ENCODE measurements at places on chromosomes 7 and 10.
A peak's percentile ranks its signal among the peaks of the same experiment; 100 is the strongest.

DNA sequence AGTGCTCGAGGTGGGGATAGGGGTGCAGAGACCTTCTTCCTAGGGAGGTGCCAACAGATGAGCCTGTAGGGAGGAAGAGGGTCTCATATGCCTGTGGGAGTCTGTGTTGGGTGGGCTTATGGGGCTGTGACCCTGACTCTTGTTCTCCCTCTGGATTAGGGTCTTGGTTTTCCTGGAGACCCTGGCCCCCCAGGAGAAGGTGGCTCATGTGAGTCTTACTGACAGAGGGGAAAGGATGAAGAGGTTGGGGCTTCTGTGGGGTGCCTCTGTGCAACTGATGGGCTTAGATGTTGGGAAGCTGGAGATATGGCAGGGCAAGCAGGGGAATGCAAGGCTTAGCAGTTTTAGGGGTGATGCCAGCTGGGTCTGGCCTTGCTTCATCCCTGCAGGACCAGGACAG lies 20.2 kb upstream of the VOPP1 start:
- DNase-seq = no peak

GRCh38 chr10:133474027-133474426 lies 20.3 kb downstream of the SCART1 start:
- DNase-seq = no peak

- no peak for DNase-seq
Observed at GRCh38 chr7:54477083-54477482, 65.1 kb upstream of the VSTM2A start.

GRCh38 chr10:37146443-37146842 lies 21.0 kb downstream of the ANKRD30A start:
- DNase-seq = no peak

DNA sequence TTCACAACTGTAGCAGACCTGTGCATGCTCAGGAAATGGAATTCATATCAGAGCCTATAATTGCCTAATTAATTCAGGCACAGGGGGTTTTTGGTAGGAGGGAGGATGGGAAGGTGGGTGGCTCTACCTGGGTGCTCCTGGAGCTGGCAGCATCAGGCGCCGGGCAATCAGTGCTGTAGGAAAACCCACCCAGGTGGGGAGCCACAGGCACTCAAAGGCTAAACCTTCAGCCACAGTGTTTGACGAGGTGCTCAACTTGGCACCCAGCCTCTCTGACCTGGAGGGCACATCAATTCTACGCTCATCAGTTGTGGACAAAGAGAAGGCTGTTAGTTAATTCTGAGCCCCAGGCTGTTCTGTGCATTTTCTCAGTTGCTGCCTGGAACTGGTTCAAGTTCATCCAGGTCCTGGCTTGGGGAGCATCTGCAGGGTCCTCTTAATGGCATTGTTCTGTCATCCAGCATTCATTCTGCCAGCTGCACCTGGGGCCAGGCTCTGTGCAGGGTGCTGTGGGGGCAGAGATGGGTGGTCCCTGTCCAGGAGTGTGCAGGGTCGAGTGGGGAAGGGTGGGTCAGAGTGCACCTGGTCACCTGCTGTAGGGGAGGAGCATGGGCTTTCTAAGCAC lies 54.1 kb upstream of the NPTX2 start:
- peak; percentile 78 for DNase-seq

DNA sequence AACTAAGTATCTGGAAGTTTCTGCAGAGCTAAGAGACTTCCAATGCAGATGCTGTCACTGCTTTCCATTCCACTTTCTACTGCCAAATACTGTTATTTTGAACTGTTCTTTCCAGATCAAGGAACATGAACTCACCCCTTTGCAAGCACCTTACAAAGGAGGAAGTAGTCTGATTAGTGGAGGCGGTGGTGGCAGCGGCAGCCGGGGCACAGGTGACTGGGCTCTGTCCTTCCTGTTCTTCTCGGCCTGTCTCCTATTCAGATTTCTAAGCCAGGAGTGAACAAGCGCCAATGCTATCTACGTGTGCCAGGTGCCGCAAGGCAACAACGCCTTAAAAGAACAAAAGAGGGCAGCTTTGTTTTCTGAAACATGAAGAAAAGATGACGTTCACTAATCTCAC lies 44.9 kb downstream of the BEND7 start:
- no peak for DNase-seq

DNA sequence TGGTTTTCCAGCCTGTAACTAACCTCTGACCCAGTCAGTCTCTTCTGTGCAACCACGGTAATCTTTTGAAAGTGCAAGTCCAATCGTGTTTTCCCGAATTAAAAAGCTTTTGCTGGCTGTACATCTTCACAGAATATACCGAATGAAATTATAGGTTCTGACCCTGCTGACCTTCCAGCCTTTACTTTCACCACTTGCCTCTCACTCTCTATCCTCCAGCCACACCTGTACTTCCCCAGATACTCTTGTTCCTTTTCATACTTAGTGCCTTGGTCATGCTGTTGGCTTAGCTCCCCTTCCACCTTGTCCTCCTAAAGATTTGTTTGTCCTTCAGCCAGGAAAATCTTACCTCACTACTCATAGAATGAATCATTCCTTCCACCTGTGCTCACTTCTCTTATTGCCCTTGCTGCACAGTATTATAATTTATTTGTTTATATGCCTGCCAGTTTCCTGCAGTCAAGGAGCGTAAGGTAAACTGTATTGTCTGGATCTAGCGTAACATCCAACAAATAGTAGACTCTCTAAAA lies 2.3 kb upstream of the PNPLA8 start:
- DNase-seq = no peak

DNA sequence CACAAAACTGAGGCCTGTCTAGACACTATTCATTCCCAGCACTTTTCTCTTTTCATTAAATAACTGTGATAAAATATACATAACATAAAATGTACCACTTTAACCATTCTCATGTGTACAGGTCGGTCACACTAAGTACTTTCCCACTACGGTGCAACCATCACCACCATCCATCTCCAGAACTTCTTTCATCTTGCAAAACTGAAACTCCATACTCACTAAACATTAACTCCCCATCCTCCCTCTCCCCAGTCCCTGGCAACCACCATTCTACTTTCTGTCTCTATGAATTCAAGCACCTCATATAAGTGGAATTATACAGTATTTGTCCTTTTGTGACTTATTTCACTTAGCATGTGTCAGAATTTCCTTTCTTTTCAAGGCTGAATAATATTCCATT lies 53.0 kb downstream of the ARHGAP12 start:
- DNase-seq = no peak

DNA sequence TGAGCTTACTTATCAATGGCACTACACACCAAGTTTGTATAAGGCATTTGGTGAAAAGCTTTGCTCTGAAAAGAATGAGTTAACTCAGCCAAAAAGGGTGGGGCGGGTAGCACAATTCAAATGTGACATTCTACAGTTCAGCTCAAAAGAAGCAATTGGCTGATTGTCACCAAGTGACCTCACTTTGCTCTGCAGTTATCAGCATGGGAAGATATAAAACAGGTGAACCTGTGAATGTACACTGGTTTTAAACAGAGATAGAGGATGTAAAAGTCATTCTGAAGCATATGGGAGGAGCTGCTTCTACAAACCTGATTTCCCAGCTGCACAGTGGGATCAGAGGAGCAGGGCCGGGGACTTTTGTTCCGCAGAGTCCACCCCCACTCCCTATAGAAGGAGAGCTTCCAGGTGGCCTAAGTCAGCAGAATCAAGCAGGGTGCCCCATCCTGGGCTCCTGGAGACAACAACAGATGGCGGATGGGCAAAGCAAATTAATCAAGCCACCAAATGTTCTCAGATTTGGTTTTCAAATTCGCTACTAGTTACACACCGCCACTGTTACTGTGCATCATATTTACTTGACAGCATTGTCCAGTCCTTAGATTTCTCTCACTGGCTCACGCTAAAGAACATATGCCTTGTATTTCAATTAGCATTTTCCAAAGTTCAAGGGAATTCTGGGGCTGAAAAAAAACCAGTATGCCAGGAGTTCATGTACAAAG lies 27.5 kb upstream of the NPVF start:
- no peak for DNase-seq

GRCh38 chr7:122528879-122529481 lies 169.9 kb downstream of the RNF133 start:
- DNase-seq = peak; percentile 58

DNA sequence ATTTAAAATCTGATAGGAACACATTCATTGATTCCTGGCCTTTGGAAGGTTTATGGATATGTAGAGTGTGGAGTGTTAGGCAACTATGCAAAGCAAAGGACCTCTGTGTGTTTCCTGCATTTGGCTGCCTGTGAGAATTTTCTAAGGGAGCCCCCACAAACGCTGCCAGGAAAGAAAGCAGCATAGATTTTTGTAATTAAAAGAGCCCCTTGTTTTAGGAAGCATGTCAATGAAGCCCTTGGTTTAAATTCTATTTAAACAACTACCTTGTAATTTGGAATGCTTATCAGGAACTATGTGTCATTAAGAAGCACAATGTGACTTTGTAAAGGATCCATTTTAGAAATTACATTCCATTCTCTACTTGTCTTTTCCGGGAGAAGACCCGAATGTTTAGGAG lies 742.5 kb downstream of the NXPH1 start:
- no peak for DNase-seq

DNA sequence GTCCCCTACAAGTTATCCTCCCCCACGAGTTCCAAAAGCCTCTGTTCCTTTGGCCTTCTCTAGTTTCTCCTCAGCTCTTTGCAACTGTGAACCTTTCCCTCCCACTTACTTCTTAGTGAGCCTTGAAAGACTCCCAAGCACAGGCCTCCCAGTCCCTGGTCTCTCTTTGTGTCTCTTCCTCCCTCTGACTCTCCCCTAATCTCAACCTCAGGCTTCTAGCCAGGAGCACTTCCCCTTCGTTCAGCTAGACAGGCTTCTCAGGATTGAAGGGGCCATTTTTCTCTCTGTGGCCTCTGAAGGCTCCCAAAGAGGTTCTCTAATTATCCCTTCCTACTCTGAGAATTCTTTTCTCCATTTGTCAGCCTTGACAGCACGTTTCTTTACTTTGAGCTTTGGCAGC lies 50.2 kb upstream of the PHYHIPL start:
- no peak for DNase-seq

DNA sequence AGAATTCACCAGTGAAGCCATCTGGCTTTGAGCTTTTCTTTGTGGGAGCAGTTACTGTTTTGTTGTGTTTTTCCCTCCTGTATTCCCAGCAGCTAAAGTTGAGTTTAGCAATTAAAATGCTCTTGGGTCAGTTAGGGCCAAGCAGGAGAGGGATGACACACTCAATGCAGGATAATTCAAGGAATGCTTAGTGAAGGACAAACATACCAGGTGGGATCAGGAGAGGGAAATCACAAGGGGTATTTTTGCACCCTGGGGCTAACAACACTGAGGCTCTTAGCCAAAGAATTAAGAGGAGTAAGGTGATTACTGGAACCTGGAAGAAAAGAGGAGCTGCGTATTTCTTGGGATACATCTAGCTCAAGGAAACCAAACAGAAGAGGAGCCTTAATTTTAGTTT lies 82.4 kb upstream of the KCND2 start:
- DNase-seq = no peak

DNA sequence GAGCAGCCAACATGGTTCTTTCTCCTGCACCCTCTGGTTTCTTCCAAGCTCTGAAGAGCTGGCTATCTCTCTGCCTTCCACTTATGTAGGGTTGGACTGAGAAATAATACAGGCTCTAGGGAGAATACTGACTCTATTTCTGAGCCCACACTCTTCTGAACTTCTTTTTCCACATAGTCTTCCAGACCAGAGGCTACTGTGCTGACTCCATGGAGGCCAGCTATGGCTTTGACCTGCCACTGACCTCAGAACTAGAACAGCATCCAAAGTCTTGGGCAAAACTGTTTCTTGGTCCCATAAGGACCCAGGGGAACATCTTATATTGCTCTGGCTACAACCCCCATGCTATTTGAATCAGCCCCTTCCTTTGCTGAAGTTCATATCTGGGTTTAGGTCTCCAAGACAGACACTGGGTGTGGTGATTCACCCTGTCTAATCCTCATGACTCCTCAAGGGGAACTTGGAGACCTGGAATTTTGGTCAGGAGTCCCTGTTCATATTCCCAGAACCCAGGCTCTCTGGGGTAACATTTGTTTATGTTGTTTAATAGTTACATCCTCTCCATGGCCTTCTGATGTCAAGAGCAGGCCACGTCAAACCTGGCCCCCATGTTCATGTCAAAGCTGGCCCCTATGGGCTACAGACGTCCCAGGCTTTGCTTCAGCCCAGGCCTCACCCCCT lies 12.1 kb upstream of the PLAU start:
- no peak for DNase-seq

- peak; percentile 2 for DNase-seq
Observed at GRCh38 chr10:116741391-116742351, 695 bp downstream of the HSPA12A start.

- no peak for DNase-seq
Observed at GRCh38 chr10:59748834-59749233, 4.4 kb downstream of the MRLN start.

GRCh38 chr10:43061760-43062159 lies 15.1 kb upstream of the RET start:
- DNase-seq = no peak

DNA sequence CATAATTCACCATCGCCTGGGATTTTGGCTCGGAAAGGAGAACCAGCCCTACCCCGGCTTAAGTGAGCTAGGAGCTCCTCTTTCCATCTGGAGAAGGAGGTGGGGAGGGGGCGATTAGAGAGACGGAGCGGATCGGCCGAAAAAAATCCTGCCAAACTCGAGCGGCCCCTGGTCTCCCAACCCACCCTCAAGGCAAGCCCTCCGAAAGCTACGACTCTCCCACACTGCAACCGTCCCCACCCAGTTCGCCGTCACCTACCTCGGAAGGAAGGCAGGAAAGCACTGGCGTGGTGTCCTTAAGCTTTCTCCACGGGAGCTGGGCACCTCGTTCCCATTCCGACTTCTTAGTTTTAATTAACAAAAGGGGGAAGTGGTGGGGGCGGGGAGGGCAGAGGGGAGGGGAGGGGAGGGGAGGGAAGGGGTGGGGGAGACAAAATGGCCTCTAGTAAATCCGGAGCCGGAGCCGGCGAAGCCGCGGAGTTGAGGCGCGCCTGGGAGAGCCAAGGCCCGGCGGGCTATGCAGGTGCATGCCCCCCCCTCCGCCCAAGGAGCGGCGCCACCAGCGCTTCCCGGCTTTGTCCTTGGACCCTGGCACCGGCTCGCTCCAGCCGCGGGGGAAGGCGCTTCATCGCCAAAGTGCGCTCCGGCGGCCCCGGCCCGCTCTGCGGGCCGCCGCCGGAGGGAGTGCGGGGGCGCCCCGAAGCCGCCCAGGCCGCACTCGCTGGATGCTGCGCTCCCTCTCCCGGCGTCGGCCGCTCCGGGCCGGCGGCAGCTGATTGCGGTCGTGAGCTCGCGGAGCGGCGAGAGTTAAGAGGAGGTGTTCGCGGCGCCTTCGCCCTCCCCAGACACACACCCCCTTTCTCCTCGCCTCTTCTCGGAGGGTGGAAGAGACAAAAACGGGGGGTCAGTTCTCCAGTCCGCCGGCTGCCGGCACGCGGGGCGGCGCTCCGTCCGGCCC lies at the start of gene LRRC4:
TSS of gene LRRC4 (minus strand) at position 784 of the 958 bp plus-strand sequence. CDS start 797 bp downstream, outside the sequence.
- DNase-seq = peak; percentile 54

DNA sequence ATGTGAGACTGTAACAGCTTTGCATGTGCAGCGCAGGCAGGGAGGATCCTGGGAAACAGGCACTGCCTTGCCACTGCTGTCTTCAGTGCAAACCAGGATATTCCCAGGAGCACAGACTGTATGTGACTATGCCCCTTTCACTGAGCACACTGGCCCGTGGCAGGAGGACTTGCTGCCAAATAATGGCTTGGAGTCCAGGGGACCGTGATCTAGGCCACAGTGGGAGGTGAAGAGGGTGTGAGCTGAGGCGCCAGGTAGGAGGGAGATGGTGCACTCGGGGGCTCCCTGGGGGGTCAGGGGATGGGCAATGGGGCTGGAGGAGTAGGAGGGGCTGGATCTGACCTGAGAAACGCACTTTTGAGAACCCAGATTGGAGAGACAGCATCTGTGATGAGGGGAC lies 193.4 kb upstream of the ZNF32 start:
- DNase-seq = no peak

- DNase-seq = no peak
Observed at GRCh38 chr10:110764793-110765512, 106.8 kb upstream of the PDCD4 start.
